ENCODE measurements at places on chromosomes 12 and 14. TPM values are rescaled to one million over a fixed set of nuclear protein-coding genes. Genes with fewer than 3 reads are reported as not detected.

DNA sequence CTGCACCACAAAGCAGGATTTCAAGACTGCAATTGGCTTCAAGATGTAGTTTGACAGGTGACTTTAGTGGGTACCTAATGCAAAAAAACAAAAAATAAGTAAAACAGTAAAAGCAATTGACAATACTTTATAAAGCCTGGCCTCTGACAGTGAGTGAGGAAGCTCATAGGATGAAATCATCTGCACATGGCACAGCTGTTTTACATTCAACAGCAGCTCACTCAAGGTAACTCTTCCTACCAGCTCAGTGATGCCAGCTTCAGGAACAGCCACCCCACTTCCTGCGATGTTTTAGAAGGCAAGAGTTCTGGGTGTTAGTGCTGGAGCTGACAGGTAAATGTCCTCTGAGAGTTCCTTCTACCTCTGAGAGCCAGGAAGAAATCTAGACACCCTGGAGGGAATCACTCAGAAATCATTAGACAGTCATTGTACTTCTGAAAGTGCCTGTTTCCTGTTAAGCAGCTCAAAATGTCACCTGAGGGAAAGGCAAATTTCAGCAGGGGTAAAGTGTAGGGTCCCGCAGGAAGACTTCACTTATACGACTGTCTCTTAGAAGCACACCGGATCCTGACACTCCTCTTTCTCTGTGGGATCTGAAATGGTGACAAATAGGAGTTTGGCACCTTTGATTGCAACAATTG, 99.9 kb downstream of the FOXN3 start:
- DNase-seq = no peak

Gene ARL6IP4
- 198 TPM for total RNA-seq

DNA sequence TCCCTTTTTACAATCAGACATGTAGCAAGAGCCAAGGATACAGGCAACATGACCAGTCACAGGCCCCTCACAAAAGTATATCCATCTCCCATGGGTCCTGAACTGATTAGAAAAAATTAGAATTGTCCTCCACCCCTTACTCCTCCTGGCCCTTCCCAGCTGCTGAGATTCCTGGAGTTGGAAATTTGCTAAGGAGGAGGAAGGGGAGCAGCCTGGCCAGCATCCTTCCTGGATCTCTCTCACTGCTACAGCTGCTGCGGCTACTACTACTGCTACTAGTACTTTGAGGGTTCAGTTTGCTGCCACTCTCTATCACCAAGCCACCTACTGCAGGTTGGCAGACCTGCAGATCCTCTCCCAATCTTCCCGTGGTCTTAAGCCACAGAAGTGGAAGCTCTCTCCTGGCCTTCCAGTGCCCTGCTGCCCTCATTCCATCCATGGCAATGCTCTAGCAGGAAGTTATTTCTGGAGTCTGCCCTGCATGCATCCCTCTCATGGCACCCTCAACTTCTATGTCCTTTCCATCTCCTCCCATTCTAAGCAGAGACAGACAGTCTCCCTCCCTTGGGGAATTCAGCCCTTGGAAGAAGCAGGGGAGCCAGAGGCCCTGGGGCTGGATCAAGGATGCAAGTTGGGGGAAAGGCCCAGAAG, 1.0 kb downstream of the ITGA7 start:
- DNase-seq = no peak

Gene CLMN
- total RNA-seq = 17.9 TPM

DNA sequence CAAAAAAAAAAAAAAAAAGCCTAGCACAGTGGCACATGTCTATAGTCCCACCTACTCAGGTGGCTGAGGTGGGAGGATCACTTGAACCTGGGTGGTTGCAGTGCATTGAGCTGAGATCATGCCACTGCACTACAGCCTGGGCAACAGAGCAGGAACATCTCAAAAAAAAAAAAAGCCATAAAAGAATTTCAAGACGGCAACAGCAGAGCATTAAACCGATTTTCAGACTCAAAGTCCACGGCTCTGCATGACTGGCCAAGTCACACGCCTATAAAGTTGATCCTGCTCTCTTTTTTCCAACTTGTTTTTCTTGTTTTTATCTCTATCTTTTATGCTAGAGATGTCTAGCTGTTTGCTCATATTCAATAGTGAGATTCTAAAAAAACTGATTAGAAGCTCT, 45.3 kb downstream of the FBXO34 start:
- DNase-seq = no peak

DNA sequence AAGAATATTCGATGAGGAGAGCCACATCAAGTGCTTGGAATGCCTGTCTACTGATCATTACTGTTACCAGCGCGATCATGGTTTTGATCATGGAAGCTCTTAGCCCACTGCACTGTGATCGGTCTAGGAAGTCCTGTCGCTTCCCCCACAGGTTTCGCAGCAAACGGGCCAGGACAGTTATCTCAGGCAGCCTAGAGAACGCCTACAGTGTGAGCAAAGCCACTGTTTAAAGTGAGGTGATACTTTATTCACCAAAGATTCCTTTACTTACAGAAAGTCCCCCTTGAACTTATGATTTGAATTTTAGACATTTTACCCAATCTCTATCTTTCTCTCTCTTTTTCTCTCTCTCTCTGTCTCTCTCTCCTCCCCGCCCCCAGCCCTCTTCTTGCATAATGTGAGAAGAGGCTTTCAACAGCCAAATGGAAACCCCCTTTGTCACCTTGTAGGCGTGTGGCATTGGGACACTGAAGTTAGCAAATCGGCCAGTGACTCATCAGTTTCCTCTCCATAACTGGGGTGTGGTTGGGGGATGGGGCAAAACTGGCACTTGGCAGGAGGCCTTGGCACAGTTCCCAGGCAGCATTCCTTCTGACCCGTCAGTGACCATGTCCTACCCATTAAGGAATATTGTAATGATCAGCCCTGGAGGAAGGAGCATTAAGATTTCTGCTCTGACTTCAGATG, 214.8 kb downstream of the CHST11 start:
- DNase-seq = peak; percentile 98

Gene PPP2R5E
- total RNA-seq = 49.7 TPM

Gene FOXA1
- 11.2 TPM for total RNA-seq

- DNase-seq = no peak
These were observed 67.0 kb downstream of the ARF6 start for GRCh38 chr14:49959822-49960408.

Gene STYK1
- total RNA-seq = 0.14 TPM

- DNase-seq = no peak
These were observed 526.7 kb upstream of the TBX3 start for GRCh38 chr12:115210533-115211252.

GRCh38 chr12:93186131-93186530, 191.6 kb upstream of the NUDT4 start:
- DNase-seq = no peak

DNA sequence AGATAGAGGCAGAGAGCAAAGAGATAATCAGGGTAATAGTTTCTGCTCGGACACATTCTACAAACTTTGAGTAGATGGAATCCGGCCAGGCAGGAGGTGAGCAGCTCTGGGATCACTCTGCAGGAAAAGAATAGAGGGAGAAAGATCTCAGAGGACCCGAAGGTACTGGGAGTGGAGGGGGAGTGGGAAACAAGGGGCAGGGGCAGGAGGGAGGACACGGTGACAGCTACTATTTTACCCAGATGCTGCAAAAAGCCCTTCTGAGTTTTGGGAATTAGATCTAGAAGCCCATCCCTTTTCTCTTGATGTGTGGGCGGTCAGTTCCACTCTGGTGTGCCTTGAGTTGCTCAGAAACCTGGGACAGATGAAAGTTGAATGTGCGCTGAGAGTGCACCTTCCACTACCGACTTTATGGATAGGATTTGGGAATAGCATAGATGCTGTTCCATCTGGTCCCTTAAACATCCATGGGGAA, 556 bp downstream of the GPRC5A start:
- peak; percentile 56 for DNase-seq

GRCh38 chr14:34770901-34771300, 56.5 kb upstream of the CFL2 start:
- no peak for DNase-seq

Gene INHBE
- 2.1 TPM for total RNA-seq

Gene CACNB3
- 6.9 TPM for total RNA-seq

Gene RASAL1
- total RNA-seq = not detected

Gene ZDHHC22
- not detected for total RNA-seq

GRCh38 chr14:95871531-95871930, 5.1 kb upstream of the TUNAR start:
- DNase-seq = no peak

DNA sequence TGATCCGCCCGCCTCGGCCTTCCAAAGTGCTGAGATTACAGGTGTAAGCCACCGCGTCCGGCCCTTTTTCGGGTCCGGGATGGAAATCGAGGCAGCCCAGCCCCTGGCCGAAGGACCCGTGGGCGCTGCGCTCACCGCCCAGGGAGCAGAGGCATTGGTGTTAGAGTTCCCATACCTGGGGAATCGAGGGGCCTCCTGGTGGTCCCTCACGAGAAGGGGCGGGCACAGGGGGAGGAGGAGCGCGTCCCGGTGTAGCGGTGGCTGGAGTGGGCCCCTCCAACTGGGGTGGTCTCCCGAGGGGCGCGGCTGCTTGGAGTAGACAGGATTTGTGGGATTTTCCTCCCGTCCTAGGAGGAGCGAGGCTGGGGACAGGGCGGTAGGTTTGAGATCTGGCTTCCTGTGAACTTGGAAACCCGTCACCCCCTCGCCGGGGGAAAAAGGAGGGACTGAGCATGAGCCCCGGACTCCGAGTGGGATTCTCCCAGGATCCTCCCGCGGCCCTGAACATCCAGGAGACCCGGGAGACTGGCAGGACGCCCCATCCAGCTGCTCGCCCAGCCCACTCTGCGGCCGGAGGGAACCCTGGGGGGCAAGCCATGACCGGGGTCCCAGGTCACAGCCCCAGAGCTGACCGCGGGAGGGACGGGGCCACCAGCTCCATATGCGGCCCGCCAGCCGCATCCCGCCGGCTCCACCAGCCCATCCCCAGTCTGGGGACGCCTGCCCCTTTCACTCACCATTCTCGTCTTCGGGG, 70.9 kb downstream of the ASCL4 start:
- no peak for DNase-seq

Gene HCAR3
- total RNA-seq = not detected

DNA sequence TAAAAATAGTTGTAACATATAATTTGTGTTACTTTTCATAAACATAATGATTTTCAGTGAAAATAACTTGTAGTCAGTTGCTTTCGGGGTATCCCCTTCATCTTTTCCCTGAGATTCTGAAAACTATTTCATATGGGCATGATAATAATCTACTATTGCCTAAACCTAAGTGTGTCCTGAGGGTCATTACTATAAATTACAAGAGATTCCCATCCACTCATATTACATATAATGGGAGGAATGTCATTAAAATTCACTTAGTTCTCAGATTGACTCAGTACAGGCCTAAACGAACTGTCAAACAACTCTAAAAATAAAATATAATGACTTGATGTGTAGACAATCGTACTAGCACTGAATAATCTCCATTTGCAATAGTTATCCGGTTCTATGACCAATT, 72.7 kb downstream of the PTPRR start:
- no peak for DNase-seq

Gene RD3L
- not detected for total RNA-seq
